Caco-2 (cell line): ENCODE measurements at places on chromosomes 5 and 9. TPM values are rescaled to one million over a fixed set of nuclear protein-coding genes. Genes with fewer than 3 reads are reported as not detected.
A peak's percentile ranks its signal among the peaks of the same experiment; 100 is the strongest.

- no peak for DNase-seq
Observed at GRCh38 chr5:136435946-136436543, 70.7 kb upstream of the TRPC7 start.

DNA sequence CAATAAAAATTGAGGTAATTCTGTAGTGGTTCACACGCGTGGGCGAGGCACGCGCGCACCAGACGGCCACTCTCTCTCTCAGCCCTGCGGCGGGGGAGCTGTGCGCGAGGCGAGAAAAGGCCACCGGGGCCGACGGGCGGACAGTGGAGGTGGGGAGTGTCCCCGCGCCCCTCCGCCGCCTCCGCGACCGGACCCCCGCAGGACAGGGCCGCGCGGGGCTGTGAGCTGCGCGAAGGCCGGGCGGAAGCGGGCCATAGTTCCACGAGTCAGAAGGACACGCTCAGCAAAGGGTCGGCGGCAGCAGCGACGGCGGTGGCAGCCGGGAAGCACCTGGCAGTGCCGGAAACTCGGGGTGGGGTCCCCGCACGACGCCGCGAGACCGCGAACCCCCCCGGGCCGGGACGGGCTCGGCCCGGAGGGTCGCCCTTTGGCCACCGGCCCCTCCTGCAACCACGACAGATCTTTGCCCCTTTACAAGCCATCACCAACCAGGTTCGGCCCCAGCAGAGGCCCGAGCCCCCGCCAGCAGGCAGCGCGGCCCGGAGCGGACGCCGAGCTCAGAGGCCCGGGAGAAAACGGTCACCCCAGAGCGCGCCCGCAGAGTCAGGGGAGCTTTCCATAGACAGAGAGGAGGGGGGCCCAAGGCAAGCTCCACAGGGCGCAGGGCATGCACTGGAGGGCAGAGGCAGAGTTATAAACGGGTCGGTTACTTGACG is 60.9 kb downstream of the ZNF354C start:
- no peak for DNase-seq

- DNase-seq: no peak
Observed at GRCh38 chr5:18311266-18311665, 677.0 kb downstream of the TAF11L14 start.

DNA sequence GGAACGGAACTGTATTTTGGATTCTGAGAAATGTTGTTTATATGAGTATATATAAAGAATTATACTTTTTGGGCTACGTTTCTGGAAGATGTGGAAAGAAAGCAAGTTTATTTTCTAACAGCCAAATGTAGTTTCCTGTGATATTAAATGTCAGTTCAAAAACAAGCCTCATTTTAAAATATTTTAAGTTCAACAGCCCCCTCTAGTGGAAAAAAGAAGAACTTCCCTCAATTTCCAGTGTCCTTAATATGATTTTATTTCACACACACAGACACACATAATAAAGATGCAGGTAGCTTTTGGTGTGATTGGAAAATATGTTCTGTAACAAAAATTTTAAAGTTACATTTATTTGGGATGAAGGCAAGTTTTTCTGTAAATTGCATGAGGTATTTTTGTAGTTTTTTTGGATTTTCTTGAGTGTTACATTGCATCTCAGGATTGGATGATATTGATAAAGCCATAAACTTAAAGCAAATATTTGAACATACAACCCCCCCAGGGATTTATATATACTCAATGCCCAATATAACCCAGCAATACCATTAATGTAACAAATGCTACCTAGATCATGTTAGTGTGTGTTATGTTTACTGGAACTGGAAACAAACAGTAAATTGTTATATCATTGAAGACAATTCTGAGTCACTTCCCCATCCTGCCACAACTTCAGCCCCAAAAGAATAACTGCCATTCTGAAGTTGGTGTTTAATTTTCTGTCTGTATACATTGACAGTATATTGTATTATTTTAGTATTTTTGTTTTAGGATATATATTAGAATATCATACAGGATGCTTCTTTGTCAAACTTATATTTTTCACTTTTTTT is 54.0 kb downstream of the CCDC171 start:
- DNase-seq: no peak

The PCDHB15 gene
- total RNA-seq: 0.21 TPM in 1 of 2 replicates, not detected in the other

The TRIP13 gene
- 40.2 and 42.5 TPM in 2 replicates for total RNA-seq

The SLC27A6 gene
- not detected in 2 replicates for total RNA-seq

GRCh38 chr5:34487159-34487879 is 168.8 kb upstream of the RAI14 start:
- peak; percentile 57 for DNase-seq

DNA sequence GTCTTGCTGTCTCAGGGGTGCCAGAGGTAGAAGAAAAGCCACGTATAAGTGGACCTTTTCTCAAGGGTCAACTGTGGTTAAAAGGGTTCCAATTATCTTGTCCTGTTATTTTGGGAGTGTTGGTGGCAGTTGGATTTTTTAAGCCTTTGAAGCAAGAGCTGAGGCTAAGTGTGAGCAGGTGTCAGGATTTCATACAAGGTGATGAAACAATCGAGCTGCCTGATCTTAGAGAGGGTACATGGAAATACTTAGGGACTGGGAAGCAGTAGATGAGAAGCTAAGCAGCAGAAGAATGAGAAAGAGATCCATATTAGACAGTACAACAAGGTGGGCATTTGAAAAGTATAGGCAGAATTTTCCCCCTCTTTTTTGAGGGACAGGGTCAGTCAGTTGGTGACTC is 23.6 kb downstream of the FOCAD start:
- no peak for DNase-seq

- no peak for DNase-seq
Observed at GRCh38 chr5:84450617-84451414, 66.1 kb upstream of the EDIL3 start.

GRCh38 chr5:127919006-127919796 is 164.4 kb upstream of the SLC12A2 start:
- no peak for DNase-seq

GRCh38 chr5:141338538-141339306 is at the start of gene PCDHGA2:
TSS of gene PCDHGA2 (plus strand) at chr5:141338760.
- DNase-seq: no peak

The TMEM174 gene
- not detected in 2 replicates for total RNA-seq

The RALGDS gene
- 18.7 and 19.7 TPM in 2 replicates for total RNA-seq

- no peak for DNase-seq
Observed at GRCh38 chr5:58507715-58508114, 16.5 kb downstream of the GAPT start.

The AMBP gene
- 2.2 and 2.6 TPM in 2 replicates for total RNA-seq

- no peak for DNase-seq
Observed at GRCh38 chr5:127013407-127013806, 17.0 kb downstream of the MARCHF3 start.

- DNase-seq: no peak
Observed at GRCh38 chr5:128842241-128842640, 123.0 kb upstream of the SLC27A6 start.

GRCh38 chr5:163548649-163549048 is 43.2 kb downstream of the MAT2B start:
- DNase-seq: no peak

GRCh38 chr5:134585966-134586365 is 46.7 kb downstream of the SAR1B start:
- peak; percentile 30 for DNase-seq

DNA sequence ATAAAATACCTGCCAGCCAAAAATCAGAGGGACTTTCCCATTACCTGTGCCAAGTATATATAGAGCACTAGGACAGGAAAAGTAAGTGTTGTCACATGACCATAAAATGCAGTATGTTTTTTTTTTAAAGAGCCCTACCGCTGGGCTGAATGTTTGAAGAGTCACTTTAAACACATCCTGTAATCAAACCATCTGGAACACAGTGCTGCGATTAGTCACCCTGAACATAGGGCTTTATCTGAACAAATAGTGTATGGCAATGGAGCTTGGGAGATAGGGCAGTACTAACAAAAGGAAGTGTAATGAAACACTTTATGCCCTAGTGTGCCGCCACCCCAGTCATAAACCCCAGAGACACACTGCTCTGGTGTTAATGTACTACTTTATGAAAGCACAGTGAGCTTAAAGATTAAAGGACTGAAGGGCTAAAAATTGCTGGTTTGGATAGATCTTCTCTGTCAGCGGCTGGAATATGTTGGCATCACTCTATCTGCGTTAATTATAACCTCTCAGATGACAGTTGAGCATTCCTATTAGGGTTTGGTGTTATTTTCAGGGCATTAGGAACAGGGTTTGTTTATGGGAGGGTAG is 90.4 kb downstream of the ZNF608 start:
- peak; percentile 80 for DNase-seq

GRCh38 chr5:82913971-82914370 is 163.2 kb downstream of the TMEM167A start:
- no peak for DNase-seq

DNA sequence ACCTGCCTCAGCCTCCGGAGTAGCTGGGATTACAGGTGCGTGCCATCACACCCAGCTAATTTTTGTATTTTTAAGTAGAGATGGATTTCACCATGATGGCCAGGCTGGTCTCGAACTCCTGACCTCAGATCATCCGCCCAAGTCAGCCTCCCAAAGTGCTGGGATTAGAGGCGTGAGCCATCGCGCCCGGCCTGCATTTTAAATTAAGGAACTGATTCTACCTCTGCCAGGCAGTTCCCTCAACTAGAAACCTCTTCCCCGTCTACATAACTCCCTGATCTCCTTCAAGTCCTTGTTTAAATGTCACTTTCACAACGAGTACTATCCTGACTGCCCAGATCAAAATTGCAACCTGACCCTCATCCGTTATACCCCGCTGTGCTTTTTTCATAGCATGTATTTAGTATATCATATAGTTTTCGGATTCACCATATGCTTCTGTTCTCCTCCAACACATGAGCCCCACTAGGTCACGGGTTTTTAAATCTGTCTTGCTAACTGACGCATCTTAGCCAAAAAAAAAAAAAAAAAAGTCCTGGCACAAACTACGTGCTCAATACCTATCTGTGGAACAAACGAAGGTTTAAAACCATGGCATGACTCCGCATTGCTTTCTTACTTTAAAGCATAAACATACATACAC is 858 bp upstream of the SOWAHA start:
- no peak for DNase-seq

GRCh38 chr9:94771096-94771495 is 44.6 kb downstream of the AOPEP start:
- no peak for DNase-seq

- no peak for DNase-seq
Observed at GRCh38 chr9:73173557-73174329, 22.1 kb downstream of the ANXA1 start.
